Right ventricle myocardium superior (tissue), 1 donor: ENCODE measurements at places on chromosomes 4 and X. TPM values are rescaled to one million over a fixed set of nuclear protein-coding genes. Genes with fewer than 3 reads are reported as not detected.
A peak's percentile ranks its signal among the peaks of the same experiment; 100 is the strongest.

DNA sequence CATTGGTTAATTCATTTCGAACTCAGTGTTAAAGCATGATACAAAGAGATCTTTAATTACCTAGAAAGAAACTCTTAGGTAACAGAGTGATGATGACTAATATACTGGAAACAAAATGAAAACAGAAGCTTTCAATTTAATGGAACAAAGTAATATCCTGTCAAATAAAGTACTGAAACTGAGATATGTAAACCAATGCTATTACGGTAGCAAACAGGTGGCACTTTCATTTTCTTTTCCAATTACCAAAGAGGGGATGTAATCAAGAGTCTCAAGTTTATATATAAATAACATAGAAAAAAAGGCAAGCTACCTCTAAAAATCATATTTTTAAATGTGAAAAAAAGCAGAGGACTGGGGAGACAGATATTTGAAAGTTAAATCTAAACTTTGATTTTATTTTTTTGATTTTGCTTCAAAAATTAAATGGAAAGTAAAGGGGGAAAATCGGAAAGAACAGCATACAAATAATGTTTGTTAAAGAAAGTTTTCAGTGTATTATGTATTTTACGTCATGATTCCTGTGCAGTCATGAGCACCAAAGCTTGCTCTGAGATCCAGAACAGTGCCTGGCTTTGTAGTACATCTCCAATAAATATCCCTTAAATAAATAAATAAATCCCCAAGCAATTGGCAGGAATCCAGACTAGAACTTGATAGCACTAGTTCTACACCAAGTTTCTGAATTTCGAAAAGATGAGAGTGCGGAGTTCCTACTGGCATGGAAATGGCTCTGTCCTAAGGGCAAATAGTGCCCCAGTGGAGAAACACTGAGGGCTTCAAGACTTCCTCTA, 25.0 kb upstream of the RAPGEF2 start:
- DNase-seq = no peak

GRCh38 chr4:129254126-129254525, 158.2 kb downstream of the C4orf33 start:
- no peak for DNase-seq

- DNase-seq = no peak
Observed at GRCh38 chrX:38656350-38656915, 95.1 kb downstream of the TSPAN7 start.

DNA sequence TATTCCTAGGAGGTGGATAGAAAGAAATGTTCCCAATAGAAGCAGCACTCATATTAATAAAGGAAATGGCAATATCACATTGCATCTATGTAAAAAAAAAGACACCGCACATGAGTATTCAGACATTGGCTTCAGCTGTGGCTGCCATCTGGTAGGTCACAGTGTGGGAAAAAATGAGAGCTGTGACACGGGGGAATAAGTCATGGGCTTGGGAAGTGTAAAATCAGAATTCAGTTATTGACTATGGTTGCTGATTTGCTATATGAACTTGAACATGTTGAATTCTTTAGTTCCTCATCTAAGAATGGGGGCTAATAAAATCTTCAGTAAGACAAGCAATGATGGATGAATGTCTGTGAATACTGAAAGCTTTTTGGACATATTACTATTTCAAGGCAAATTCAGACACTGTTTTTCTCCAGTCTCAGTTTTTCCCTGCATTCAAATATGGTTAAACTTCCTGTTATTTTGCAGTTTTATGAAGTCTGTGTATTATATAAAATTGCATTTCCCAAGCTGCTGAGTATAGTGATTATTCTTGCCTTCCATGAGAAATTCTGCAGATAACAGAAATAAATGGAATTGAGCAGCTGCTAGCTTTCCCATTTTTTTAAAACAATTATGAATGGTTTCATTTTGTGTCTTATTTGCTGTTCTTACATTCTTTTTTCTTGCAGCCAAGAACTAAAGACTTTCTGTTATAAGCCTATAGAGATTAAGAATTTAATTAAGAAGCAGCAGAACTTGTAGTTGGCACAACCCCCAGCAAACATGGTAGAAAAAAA, 221.0 kb downstream of the ANKRD50 start:
- DNase-seq = no peak

- DNase-seq = no peak
Observed at GRCh38 chrX:114038358-114038757, 545.5 kb upstream of the HTR2C start.

DNA sequence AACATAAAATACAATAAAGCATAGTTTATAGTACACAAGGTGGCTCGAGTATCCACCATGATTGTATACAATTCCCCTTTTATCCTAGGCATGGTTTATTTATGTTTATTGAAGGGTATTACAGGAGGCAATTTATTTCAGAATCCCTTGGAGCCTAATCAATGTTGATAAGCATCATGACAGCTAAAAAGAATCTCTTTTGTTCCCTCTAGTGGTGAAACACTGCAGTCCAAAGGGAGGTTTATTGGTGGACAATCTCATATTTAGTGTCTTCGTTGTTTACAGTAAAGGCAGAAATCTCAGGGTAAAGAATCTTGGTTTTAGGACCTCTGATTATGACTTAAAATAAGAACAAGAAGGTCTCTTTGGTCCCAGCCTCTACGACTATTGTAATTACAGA, 1712.5 kb downstream of the C4orf33 start:
- no peak for DNase-seq

GRCh38 chrX:9578083-9578779, 113.4 kb downstream of the TBL1X start:
- DNase-seq = no peak

GRCh38 chr4:169269916-169270809, 593 bp downstream of the SH3RF1 start:
- DNase-seq = peak; percentile 86

DNA sequence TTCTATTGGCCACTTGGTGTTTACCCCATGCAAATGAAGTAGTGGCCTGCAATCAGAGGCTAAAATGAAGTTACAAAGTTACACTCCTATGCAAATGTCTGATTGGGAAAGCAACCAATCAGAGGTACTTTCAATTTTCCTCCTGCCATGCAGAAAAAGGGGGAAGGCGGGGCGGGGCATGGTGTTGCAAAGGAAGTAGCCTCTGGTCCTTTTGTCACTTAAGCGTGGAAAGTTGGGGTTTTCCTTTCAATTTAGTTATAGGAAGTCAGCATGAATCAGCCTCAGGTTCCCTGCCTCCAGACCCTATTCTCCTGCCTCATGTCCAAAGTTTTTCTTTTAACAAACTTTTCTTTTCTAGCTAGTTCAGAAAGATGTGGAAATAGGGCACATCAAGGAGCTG, 69.3 kb downstream of the GPC4 start:
- no peak for DNase-seq

DNA sequence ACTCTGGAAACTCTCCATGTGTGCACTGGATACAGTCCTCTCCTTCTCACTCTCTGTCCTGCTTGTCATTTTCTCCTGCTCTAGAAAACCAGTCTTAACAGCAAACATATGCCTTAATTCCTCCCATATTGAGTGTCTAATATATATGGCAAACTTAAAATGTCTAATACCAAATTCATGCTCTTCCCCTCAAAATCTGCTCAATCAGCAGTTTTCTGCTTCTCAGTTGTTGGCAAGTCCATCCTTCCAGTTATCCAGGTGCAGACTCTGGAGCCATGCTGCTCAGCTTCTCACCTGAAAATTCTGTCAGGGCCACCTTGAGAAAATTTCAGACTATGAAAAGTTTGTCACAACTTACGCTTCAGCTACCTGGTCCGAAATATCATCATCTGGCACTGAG, 3.1 kb upstream of the CENPE start:
- DNase-seq = no peak

DNA sequence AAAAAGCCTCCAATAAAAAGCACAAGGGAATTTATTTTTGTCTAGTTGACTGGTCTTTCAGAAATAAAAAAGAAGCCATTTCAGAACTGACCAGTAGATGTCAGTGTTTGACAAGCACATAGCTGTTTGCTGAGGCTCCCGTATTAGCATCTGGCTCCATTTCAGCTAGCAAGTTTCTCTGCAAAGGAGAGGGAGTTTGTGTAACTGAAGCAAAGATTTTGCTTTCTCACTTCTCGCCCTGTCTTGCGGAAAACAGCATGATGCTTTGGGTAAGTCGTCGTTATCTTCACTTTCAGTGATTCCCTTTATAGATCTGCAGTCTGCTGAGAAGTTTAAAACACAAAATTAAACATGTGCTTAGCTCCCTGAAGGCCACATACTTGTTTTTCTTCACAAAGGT, 85.5 kb downstream of the CT47B1 start:
- no peak for DNase-seq

- DNase-seq = no peak
Observed at GRCh38 chrX:8879750-8880149, 78.6 kb upstream of the FAM9A start.

GRCh38 chr4:105474099-105474518, 247 bp upstream of the PPA2 start:
- peak; percentile 94 for DNase-seq

GRCh38 chr4:95188701-95189370, 359.9 kb downstream of the UNC5C start:
- DNase-seq = no peak

DNA sequence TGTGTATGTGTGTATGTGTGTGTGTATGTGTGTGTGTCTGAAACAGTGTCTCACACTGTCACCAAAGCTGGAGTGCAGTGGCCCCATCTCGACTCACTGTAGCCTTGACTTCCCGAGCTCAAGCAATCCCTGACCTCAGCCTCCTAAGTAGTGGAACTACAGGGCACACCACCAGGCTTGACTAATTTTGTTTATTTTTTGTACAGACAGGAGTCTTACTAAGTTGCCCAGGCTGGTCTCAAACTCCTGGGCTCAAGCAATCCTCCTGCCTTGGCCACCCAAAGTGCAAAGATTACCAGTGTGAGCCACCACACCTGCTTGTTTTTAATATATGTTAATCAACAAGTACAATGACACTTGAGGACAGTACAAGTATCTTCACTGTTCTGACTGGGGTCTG, 92.4 kb downstream of the APBB2 start:
- no peak for DNase-seq

DNA sequence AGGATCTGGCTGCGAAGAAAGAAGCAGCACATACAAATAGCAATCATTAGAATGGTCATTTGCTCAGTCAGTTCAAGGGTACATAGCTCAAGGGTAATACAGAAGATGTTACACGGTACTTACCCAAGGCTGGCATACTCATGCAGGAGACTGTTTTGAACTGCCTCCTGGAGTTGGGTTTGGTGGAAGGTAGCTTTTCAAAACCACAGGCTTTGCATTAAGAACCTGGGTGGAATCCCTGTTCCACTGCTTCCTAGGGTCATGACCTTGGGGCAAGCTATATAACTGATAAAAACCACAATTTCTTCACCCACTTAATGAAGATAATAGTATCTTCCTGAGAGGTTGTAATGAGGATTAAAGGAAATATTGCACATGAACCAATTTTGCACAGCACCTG, 36.5 kb downstream of the TBC1D9 start:
- no peak for DNase-seq

DNA sequence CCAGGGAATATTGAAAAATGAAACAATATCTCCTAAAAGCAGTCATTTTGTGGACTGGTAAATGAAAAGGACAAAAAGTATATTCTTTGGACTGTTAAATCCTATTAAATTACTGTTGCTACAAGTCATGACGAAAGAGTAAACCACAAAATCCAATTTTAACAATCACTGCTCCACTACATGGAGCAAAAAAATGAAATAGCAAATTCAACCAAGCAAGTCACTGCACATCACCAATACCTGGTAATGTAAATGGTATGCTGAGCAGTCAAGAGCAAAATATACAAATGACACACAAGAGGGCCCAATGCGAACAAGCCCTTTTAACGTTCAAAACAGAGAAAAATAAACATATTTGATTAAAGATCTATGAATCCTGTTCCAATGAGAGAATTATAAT, 126.2 kb downstream of the KLHL13 start:
- no peak for DNase-seq

GRCh38 chrX:76427560-76428242, at the start of gene MAGEE1:
Gene MAGEE1, plus strand, starts transcription at chrX:76427710. Its CDS starts 221 bp downstream, at chrX:76427931.
- peak; percentile 83 for DNase-seq

DNA sequence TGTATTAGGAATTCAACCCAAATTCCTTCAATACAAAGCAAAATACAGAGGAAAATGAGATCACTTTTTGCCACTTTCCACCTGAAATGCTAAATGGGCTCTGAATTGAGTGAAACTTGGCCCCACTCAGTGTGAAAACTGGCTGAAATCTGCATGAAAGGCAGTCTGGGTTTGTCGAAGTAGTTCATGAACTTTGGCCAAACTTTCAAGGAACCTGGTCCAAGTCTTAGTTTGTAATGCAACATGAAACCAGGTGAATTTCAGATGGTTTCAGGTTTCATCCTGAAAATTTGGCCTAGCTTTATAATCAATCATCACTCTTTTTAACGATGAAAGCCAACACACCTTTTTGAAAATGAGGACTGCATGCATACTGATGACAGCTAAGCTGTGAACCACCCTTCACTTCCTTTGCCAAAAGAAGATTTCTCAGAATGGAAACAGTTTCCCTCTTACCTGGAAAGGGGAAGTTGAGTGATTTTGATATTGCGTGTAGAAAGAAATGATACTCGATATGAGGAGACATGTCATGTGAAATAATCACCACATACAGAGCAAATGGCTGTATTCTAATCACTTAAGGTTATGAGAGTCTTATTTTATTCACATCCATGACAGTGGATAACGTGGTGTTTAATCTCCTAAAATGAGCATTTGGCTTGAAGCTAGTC, 209.9 kb upstream of the ETNPPL start:
- no peak for DNase-seq

- no peak for DNase-seq
Observed at GRCh38 chr4:154366956-154367355, 124.6 kb downstream of the DCHS2 start.

- no peak for DNase-seq
Observed at GRCh38 chr4:19999775-20000414, 251.8 kb upstream of the SLIT2 start.

- no peak for DNase-seq
Observed at GRCh38 chr4:1874201-1874600, 3.0 kb downstream of the NSD2 start.

GRCh38 chr4:8247047-8247930, 22.3 kb upstream of the HTRA3 start:
- DNase-seq = peak; percentile 89

- no peak for DNase-seq
Observed at GRCh38 chr4:76753814-76754213, 144.1 kb downstream of the SOWAHB start.

- DNase-seq = peak; percentile 90
Observed at GRCh38 chr4:15702941-15703403, at the start of gene BST1. Gene BST1, plus strand, starts transcription at chr4:15703065. Its CDS starts 80 bp downstream, at chr4:15703145.

DNA sequence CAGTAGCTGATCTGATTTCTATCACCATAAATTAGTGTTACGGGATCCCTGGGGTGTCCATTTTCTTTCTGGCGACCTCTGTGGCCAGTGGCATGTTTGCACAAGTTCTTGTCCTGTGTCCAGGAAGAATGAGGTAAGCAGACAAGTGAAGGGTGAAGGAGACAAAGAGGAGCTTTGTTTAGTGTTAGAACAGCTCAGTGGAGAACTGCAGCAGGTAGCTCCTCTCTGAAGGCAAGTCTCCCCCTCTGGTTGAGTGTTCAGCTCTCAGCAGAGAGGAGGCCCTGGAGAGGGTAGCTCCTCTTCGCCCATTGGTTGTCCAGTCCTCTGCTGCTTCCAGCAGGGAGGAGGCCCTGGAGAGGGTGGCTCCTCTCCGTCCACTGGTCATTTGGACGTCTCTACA, 47.2 kb downstream of the DMP1 start:
- DNase-seq = no peak

- DNase-seq = no peak
Observed at GRCh38 chr4:37453999-37454800, 209.7 kb downstream of the NWD2 start.

LGI2 gene
- 2.3 TPM for total RNA-seq

LSM6 gene
- 11.8 TPM for total RNA-seq

ATP2B3 gene
- total RNA-seq = not detected

TEX13D gene
- total RNA-seq = not detected

TCEAL6 gene
- total RNA-seq = not detected
